ENCODE measurements at places on chromosomes 4 and X.
A peak's percentile ranks its signal among the peaks of the same experiment; 100 is the strongest.

DNA sequence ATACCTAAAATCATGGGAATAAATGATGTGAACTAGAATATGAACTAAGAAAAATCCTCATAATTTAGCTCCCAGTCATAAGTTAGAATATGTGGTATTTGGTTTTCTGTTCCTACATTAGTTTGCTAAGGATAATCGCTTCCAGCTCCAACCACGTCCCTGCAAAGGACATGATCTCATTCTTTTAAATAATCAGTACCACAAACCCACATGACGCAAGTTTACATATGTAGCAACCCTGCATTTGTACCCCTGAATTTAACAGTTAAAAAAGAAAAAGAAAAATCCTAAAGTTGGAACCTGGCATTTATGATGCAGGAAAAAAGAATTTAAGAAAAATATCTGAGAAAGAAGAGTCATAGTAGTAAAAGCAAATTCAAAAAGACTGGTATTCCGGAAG, 13.3 kb downstream of the UBA6 start:
- DNase-seq, result no peak

- DNase-seq, result no peak
These were observed 1.4 kb downstream of the AMMECR1 start for GRCh38 chrX:110316351-110317060.

GRCh38 chr4:163736876-163737275, 242.4 kb downstream of the TMA16 start:
- DNase-seq, result no peak

DNA sequence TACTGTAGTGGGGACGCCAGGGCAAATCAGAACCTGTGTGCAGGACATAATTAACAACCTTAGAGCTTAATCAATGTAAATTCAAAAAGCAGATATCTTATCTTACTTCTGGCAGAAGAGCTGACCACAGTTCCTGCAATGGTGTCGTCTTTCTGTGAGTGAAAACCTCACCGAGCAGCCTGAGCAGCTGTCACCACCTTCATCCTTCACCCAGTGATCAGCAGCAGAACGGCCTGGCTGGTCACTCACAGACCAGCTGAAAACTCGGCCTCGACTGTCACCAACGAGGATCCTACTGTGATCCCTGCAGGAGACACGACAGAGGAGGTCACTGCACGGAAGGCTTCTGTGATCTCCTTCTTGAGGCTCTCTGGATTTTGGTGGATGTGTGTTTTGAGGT, 94.2 kb downstream of the CDS1 start:
- DNase-seq, result no peak

GRCh38 chr4:141021397-141022110, 111.7 kb downstream of the RNF150 start:
- DNase-seq, result no peak

DNA sequence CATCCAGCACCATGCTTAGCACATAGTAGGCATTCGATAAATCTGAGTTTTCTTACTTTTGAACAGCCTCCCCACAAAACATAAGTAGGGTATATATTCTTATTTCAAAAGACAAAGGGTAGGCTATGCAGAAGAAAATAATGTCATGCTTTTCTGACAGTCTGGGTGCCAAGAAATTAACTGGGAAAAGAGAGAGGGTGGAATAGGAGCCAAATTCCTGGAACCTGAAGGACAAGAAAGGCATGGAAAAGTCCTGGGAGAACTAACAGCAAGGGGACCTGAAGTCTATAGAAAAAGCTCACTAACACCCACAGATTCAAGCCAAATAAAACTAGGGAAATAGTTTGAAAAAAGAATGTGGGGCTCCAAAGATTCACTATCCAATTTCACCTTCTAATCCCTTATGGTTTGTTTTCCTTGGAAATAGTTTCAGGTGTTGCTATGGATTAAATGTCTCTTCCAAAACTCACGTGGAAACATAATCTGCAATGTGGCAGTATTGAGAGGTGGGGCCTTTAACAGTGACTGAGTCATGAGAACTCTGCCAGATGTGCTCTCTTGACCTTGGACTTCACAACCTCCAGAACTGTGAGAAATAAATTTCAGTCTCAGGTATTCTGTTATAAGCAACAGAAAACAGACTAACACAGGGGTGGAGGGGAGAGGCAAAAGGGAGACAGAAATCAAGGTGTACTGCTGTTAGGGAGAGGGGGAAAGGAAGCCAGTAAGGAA, 173.3 kb upstream of the ARHGEF9 start:
- no peak for DNase-seq

GRCh38 chr4:166657261-166657660, 577.0 kb downstream of the SPOCK3 start:
- DNase-seq, result no peak

GRCh38 chr4:7206385-7206784, 14.0 kb downstream of the SORCS2 start:
- peak; percentile 37 for DNase-seq

DNA sequence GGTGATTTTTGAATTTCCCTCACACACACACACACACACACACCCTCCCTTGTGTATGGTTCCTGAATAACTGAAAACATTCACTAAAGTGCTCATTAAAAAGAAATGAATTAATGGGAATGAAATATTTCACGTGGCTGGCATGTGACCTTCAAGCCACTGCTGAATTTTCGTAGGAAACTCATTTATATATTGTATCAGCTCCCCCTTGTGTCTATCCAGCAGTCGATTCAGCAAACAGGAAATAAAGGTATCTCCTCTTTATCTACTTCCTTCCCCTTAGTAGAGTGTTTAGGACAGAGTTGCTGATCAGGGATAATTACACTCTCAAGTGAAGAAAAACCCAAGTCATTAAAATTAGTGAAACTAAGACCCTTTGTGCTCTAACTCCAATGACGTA, 912.6 kb upstream of the LCORL start:
- DNase-seq, result no peak

GRCh38 chrX:69163936-69164741, 1.1 kb downstream of the PJA1 start:
- no peak for DNase-seq

GRCh38 chr4:7108046-7108625, 40.3 kb upstream of the GRPEL1 start:
- DNase-seq, result no peak

DNA sequence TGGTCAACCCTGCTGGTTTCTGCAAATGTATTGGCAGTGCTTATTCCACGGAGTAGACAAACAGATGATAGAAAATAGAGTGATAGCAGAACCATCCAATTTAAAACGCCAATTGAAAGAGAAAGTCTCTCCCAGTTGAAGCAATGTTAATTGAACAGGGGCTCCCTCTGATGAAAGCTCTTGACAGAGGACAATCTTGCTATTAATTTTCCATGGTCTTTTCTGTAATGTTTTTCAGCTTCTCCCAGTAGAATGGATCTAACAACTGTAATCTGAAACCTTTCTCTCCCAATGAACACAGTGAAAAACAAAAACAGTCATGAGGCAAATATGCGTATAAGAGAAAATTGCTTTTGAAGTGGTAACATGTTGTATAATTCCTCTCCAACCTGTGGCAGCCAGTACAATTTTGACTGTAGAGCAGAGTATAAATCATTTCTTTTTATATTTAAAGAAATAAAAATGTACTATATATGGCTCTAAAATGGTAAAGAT, 225.1 kb upstream of the GALNTL6 start:
- DNase-seq, result no peak

- DNase-seq, result no peak
These were observed 39.6 kb downstream of the DGKK start for GRCh38 chrX:50430917-50431575.

- DNase-seq, result no peak
These were observed 53.6 kb downstream of the KLHL13 start for GRCh38 chrX:118062817-118063615.

- DNase-seq, result no peak
These were observed 584.2 kb upstream of the PCDH10 start for GRCh38 chr4:132564920-132565319.

GRCh38 chr4:109301651-109302360, 652 bp downstream of the COL25A1 start:
- DNase-seq, result no peak

DNA sequence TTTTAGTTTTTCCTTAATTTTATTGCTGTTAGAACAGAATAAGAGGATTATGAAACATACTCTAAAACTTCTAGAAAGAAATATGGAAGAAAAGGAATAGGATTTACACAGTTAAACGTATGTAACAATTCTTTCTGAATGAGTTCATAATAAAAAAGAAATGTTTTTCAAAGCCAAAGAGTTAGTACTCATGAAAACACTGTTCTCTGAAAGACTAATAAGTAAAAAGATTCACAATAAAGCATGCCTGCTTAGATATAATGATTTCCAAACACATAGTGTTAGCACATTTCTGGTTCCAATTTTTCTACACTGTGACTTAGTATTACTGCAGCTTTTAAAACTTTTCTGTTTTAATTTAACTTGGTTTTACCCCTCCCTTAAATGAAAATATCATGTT, 49.8 kb upstream of the PRSS48 start:
- DNase-seq, result no peak

Measured in GM04503 (cell line).